ENCODE measurements at places on chromosomes 3 and 15. TPM values are rescaled to one million over a fixed set of nuclear protein-coding genes. Genes with fewer than 3 reads are reported as not detected.

GRCh38 chr3:24287755-24288450 lies 206.7 kb downstream of the THRB start:
- DNase-seq, result peak; percentile 45

DNA sequence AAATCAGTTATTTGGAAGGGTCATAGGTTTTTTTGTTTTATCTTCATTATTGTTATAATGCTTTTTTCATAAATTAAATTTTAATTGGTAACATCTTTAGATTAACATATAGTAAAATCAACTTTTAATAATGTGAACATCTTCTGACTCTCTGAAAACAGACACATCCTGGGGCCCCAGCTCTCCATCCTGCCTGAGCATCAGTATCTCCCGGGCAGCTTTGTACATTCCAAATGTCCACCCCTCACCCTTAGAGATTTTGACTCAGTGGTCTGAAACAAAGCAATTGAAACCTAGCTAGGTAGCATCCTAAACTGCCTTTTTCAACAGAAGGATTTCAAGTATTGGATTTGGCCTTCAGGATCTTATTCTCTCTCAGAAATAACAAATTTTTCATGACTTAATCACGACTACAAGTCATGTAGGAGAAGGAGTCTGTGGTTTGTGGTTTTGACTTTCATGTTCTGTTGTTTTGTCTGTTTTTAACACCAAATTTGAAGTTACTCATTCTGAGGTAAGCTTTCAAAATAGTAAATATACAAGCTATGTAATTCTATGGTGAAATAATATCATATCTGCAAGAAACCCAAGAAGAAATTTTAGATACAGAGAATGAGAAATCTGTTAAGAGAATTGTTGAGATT lies 147.3 kb upstream of the UBE2E2 start:
- DNase-seq, result no peak

DNA sequence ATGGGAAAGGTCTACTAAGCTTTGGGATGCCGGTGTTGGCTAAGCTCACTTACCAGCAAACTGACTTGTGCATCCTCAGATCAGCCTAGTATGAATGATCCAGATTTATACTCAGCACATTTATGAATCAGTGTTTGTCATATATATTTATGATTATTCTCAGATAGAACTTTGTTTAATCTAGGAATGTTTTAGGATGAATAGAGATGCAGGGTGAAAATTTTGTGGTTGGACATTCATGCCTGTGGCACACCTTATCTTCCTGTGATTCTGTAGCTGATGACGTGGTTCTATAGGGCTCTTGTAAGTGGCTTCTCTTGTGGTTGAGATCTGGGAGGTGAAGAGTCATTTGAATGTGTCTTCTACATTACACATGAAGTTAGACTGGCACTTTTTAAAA lies 11.4 kb downstream of the CDIN1 start:
- no peak for DNase-seq

LRRC2 gene
- total RNA-seq, result 0.10 TPM

XXYLT1 gene
- 23.0 TPM for total RNA-seq

Measured in MG63 (cell line).